SIG-M5 (cell line): ENCODE measurements at places on chromosomes 5 and 9.
A peak's percentile ranks its signal among the peaks of the same experiment; 100 is the strongest.

GRCh38 chr9:118829334-118829733 is 539.9 kb downstream of the BRINP1 start:
- no peak for DNase-seq

DNA sequence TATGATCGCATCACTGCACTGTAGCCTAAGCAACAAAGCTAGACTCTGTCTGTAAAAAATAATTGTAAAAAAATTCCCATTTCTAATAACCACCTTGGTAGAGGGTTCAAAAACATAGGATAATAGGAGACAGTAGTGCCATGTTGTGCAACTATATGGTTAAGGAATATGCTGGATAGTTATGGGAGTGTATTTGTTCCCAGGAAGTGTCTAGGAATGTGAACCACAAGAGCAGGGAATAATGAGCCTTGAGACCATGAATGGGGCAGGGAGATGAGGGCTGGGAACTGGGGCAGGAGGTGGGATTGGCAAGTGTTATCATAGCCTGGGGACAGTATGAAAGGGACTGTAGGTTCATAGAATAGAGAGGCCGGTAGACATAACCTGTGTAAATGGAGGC is 50.4 kb downstream of the RUSC2 start:
- no peak for DNase-seq

- no peak for DNase-seq
These were observed 85.1 kb upstream of the RAI14 start for GRCh38 chr5:34570721-34571676.

DNA sequence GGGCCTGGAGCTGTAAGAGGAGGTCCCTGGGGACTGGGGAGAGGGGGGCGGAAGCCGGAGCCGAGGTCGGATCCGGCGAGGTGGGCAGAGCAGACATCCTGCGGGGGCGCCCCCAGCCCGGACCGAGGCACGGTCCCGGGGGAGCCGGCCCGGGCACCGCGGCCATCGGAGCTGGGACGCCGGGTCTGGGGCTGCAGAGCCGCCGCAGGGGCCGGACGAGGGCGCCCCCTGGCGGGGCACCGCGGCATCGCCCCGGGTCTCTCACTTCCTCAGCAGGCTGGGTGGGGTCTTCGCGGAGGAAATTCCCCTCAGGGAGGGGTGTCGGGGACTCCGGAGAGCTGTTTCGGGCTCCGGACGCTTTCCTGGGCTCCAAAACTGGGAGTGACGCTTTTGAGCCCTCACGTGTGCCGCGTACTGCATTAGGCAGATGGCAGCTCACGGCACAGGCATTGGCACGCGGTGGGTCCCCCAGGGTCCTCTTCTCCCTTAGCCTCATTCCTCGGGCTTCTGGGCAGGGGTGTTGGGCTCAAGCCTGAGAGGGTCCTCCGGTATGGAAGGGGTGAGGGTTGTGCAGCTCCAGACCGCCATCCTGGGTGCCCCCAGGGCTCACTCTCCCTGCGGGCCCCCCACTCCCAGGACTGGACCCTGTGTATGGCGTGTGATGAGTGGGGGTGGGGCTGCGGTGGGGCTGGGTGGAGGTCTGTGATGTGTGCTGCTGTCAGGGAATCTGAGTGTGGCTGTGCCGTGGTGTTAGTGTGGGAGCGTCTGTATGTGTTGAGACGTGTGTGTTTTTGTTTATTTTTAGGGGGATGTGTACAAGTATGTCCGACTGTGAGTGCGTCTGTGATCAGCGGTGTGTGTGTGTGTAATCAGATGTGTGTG is 29.6 kb downstream of the LHX2 start:
- no peak for DNase-seq

- DNase-seq, result no peak
These were observed 256.6 kb upstream of the ARRDC3 start for GRCh38 chr5:91639744-91640143.

GRCh38 chr9:114366334-114367128 is 21.3 kb downstream of the AKNA start:
- peak; percentile 36 for DNase-seq

DNA sequence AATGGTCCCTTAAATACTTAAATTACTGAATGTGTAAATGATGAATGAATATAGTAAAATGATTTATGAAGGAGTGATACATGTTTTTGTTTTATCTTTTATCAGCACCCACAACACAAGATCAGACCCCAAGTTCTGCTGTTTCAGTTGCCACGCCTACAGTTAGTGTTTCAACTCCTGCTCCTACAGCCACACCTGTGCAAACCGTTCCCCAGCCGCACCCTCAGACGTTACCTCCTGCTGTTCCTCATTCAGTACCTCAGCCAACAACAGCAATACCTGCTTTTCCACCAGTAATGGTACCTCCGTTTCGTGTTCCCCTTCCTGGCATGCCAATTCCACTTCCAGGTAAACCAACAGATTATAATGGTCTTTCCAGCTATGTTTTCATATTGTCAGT is 16.3 kb downstream of the TCERG1 start:
- no peak for DNase-seq

DNA sequence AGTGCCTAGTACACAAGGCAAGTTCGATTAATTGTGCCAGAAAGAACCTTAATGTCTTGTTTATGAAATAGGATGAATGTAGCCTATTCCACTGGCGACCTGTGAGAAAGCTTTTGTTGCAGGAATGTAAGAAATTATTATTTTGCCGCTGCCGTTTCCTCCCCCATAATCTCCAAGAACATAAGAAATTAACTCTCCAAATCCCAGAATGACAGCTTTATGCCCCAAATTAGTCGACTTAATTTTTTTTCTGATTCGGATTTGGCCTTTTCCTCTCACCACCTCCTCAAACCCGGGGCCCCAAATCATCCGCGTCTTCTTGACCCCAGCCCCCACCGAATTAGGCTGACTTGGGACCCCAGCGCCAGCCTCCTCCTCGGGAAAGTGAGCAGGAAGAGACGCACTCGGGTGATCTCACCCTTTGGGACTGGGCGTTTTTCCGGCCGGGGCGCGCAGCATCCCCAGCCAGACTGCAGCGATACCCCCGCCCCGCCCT is 682 bp upstream of the SPTAN1 start:
- DNase-seq, result no peak

DNA sequence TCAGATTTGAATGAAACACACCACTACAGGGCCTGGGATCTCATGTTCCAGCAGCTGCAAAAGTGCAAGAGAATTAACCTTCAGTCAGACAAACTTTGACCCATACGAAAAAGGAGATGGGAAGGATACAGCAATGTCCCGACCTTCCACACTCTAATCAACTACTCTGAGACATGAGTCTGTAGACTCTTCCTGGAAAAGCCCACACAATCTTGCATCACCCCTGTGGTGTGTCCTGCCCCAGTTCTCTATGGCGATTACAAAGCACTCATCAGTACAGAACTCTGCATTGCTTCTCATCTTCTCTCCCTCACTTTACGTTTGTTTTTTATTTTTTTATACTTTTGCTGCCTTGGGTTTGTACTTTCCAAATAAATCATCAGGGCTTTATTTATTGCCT is 241.0 kb upstream of the KIF2A start:
- no peak for DNase-seq

DNA sequence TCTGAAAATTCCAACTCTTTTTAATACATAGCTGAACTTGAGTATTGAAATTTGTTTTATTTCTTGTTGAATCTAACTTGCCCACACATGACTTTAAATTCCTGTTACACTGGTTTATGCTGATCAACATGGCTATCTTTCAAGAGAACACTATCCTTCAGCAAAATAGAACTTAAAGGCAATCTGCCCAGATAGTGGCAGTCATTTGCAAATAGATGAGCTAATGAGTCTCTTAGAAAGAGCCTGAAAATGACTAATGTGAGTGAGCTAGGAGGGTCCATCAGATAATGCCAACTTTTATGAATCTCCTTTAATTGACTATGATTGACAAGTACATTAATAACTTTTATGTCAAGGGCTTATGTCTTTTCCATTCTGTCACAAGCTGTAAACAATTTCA is 1360.8 kb upstream of the C9orf72 start:
- no peak for DNase-seq

- DNase-seq, result no peak
These were observed 104.8 kb downstream of the LPAR1 start for GRCh38 chr9:110933350-110934001.

GRCh38 chr5:20497356-20497755 is 509.4 kb upstream of the CDH18 start:
- no peak for DNase-seq

DNA sequence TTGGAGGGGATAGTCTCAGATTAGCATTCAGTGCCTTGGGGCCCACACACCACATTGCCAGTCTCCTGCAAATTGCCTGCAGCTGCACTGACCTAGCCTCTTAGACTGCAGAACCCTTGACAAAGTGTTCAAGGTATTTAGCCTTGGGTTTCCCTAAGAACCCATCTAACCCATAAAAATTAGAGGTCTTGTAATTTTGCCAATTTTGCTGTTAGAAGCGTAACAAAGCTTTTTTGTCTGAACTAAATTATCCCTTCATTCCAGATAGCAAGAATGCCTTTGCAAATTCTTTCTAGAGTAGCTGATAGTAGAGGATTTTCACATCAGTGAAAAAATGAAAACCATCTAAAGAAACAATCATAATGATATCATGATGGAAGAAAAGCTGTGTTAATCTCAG is 74.0 kb upstream of the CCNG1 start:
- no peak for DNase-seq

GRCh38 chr9:113992276-113992951 is 85.7 kb downstream of the AMBP start:
- DNase-seq, result no peak

- DNase-seq, result no peak
These were observed 88.2 kb upstream of the PANK3 start for GRCh38 chr5:168667301-168667840.

- DNase-seq, result no peak
These were observed 8.6 kb downstream of the ECSCR start for GRCh38 chr5:139453683-139454567.

DNA sequence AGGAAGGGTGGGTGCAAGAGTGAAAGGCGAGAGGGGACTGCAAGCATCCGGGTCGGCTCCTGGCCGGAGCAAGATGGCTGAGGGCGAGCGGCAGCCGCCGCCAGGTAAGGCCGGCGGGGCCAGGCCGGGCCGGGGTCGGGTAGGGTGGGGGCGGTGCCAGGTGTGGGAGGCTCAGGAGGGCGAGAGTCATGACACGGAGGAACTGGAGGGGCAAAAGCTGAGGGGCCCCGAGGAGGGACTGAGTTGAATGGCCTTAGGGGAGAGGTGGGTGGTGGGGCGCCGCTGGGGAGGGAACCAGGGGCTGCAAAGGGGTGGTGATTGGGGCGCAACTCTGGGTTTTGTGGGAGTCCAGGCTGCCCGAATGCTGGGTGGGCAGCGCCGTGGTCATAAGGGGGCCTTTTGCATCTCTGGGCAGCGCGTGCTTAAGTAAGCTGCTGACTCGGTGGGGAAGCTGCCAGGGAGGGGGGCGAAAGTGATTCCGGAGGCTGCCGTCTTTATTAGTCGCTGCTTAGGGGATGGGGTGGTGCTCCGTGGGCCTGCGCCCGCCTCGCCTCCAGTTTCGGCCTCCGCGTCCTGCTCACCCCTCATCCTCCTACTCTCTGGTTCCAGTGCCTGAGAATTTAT is 425 bp downstream of the PTPA start:
- DNase-seq, result no peak

DNA sequence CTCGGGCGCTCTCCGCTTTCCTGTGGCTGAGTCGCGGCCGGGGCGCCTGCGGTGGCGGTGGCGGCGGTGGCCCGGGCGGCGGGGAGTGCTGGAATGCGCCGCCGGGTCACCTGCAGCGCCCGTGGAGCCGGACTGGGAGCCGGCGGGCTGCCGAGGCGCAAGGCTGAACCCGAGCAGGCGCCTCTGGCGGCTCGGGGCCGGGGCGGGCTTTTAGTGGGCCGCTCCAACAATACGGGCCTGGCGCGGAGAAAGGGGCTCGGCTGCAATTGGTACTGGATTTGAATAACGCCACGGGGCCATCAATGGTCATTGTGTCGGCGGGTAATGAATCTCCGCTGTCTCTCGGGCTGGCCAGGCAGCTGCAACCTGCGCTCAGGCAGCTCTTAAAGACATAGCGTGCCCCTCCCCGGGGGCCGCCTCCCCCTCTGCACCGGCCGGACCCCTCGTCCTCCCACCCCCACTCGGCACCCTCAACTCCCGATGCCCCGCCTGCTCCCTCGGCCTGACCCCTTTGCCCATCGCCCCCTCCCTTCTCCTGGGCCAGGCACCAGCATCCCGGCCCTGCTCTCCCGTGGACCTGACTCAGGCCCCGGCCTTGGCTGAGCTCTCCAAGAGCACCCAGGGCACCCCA is 22.1 kb downstream of the URM1 start:
- no peak for DNase-seq
